SK-N-SH treated with all-trans-retinoic acid at 6 μM for 48 hours (cell line): ENCODE measurements at places on chromosomes 12 and 14.
A peak's percentile ranks its signal among the peaks of the same experiment; 100 is the strongest.

- ATAC-seq, result no peak
Observed at GRCh38 chr12:91952916-91953315, 192.7 kb downstream of the BTG1 start.

DNA sequence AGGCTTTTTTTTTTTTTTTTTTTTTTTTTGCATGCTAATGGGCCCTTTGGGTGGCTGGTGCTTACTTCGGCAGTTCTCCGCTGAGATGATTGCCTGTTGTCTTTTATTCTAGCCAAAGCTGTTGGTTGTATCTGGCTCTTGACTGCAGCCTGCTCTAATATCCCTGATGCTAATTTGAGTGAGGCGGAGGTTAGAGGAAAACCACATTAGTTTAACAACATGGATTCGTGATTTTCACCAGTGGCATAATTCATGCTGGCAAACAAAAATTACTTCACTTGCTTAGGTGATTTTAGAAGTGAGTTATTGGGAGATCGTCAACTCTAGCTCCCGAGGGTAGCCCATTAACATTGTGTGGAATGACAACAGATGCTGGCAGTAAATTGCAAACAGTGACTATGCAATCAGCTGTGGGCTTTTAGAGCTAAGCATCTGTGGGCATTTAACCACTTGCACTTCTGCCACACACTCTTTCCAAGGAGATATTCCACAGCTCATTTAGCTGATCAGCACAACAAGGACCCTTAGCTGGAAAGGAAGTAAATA lies 97.6 kb upstream of the ZDHHC17 start:
- no peak for ATAC-seq

DNA sequence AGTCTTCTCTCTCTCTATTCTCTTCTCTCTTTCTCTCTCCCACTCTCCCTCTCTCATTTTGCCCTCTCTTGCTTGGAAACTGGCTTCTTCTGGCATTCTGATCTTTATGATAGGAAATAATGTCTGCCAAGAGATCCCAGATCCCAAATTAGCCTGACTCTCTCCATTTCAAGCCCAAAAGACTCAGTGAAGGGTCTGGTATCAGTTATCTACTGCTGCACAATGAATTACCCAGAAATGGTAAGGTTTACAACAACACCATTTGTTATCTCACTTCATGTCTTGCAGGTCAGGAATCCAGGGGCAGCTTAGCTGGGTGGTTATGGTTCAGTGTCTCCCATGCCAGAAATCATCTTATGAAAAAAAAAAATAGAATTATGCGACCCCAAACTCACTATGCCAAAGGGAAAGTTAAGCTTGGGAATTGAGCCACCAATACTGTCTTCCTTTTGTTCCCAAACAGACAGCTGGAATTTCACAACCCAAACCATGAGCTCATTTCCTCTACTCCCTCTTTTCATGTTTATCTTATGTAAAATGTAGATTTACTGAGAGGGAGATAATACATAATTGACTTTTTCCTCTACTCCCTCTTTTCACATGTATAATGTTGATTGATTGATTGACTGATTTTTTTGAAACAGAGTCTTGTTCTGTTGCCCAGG lies 67.8 kb upstream of the FICD start:
- ATAC-seq, result no peak

- ATAC-seq, result peak; percentile 77
Observed at GRCh38 chr12:20369305-20370013, 1.1 kb downstream of the PDE3A start.

DNA sequence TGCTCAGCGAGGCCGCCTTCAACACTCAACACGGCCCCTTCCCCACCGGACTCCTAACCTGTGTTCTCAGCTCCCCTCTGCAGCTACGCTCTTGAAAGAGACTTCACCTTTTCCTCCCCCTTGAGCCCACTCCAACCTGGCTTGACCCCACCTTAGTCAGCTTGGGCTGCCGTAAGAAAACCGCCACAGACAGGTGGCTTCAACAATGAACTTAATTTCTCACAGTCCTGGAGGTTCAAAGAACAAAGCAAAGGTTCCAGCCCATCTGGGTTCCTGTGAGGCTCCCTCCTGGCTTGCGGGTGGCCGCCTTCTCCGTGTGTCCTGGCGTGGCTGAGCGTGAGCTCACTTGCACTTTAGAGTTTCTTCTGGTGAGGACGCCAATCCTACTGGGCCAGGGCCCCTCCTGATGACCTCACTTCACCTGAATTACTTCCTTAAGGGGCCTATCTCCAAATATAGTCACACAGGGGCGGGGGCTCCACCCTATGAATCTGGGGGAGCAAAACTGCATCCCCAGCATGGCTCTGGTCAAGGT lies 138.8 kb downstream of the CALM1 start:
- ATAC-seq, result no peak

DNA sequence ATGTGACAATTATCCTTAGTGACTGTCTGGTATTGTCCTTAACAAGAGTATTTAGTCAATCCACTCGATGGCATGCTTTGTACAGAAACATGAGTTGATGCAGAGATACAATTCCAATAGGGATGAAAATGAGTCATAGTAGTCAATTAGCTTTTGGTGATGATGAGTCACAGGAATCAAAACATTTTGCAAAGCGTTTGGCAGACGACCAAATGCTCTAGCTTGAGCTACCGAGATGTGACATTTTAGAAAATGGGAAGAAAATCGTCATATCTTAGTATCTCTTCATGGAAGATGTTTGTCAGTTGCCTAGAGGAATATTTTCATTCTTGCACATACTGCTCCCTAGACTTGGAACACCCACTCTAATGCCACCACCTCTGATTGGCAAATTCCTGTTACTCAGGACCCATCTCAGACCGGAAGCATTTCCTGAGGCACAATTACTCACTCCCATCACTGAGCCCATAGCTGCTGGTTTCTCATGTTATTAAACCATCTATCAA lies 95.0 kb downstream of the LMNTD1 start:
- ATAC-seq, result peak; percentile 95

DNA sequence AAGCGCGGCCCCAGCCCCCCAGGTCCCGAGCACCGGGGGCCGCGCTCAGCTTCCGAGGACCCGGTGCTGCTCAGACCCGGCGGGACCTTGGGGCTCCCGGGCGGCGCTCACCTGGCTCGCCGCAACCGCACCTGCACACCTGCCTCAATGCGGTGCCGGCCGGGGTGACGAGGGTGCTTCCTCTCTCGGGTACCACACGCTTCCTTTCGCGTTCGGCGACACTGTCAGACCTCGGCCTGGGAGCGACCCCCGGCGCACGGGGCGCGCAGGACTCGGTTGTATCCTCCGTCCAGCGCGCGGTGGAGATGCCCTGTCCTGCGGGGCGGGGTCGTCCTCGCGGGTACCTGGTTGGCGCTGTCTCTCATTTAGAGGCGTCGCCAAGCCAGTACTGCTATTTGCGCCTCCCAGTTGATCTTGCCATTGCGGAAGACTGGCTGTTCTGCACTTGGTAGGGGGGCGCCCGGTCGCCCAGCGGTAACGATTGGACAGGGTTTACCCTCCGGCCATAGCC lies 718 bp downstream of the PACS2 start:
- peak; percentile 42 for ATAC-seq

DNA sequence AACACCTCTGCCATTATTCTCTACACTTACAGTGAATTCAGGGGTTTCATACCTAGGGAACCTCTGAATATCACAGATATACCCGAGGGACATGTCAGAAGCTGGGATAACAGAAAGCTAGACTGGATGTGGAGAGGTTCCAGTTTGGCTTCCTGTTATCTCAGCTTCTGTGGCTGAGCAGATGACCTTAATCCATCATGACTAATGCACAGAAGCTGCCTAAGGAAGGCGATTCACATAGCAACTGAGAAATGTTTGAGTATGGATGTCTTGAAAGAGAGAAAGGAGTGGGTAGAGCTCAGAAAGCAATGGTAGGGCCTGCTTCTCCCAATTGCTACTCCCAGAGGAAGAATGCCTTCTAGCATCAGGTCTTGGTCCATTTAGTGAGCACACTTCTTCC lies 187.6 kb downstream of the RMST start:
- ATAC-seq, result no peak

- no peak for ATAC-seq
Observed at GRCh38 chr12:79696416-79696815, 5.7 kb upstream of the PAWR start.

- peak; percentile 82 for ATAC-seq
Observed at GRCh38 chr12:182381-182892, 31.5 kb downstream of the SLC6A12 start.

GRCh38 chr12:32431025-32431424 lies 31.7 kb downstream of the FGD4 start:
- ATAC-seq, result no peak

DNA sequence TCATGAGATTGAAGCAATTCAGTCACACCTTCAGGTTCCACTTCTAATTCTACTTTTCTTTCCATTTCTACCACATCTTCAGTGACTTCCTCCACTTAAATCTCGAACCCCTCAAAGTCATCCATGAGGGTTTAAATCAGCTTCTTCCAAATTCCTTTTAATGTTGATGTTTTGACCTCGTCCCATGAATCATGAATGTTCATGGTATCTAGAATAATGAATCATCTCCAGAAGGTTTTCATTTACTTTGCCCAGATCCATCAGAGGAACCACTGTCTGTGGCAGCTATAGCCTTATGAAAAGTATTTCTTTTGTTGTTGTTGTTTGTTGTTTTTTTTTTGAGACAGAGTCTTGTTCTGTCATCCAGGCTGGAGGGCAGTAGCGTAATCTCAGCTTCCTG lies 7.6 kb downstream of the RXYLT1 start:
- ATAC-seq, result no peak

- ATAC-seq, result no peak
Observed at GRCh38 chr14:49617852-49618519, 2.4 kb downstream of the RPL36AL start.

GRCh38 chr12:122722387-122722786 lies 5.8 kb upstream of the HCAR3 start:
- no peak for ATAC-seq

DNA sequence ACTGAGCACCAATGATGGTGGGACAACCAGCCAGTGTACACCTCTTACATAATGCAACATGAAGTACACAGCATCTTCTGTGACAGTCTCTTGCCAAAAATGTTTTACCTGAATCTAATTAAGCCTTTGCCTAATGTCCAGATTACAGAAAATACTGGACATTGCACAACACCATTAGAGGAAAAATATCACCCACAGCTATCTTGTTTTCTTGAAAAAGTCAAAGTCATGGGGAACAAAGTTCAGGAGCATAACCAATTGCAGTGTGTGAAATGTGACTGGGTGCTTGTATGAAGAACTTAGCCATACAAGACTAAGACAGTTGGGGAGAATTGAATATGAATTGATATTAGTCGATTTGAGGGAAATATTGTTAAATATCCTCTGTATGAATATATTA lies 12.1 kb upstream of the ANO6 start:
- ATAC-seq, result no peak

DNA sequence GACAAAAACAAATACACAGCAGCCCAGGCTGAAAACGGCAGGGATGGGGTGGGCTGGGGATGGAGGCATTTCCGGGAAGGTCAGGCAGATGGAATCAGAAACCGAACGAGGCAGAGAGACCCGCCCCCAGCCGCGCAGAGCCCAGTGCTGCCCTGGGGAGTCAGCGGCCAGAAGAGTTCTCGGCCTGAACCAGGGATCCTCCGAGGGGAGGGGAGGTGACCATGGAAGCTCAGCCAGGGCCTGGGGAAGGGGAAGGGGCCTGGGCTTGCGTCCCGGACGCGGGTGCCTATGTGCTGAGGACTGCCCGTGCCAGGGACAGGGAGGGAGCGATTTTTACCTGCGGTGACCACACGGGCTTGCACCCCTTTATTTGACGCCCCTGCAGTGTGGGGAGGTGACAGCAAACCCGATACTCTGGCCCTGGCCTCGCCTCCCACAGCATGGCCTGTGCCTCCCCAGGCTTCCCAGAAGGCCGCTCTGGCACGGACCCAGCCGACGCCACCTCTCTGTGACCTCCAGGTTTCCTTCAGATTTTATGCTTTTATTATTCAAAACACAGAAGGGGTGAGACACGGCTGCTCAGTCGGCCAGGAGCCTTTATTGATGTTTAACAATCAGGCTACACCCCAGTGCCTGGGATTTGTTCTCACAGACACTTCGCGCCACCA lies 7.7 kb downstream of the LRCOL1 start:
- ATAC-seq, result no peak

- no peak for ATAC-seq
Observed at GRCh38 chr12:65889144-65889880, 65.0 kb downstream of the HMGA2 start.

- no peak for ATAC-seq
Observed at GRCh38 chr14:76088771-76089571, 62.8 kb upstream of the GPATCH2L start.

DNA sequence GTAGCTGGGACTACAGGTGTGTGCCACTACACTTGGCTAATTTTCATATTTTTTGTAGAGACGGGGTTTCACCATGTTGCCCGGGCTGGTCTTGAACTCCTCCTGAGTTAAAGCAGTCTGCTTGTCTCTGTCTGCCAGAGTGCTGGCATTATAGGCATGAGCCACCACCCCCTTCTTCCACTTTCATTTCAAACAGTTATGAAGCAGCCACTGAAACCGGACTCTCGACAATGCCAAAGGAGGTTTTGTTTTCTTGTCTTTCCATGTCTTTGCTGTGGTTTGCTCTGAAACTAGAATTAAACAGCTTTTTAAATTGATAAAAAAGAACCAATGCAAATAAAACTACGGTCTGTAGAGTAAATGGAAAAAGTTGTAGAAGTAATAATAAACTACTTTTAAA lies 30.4 kb downstream of the RAP1B start:
- no peak for ATAC-seq

DNA sequence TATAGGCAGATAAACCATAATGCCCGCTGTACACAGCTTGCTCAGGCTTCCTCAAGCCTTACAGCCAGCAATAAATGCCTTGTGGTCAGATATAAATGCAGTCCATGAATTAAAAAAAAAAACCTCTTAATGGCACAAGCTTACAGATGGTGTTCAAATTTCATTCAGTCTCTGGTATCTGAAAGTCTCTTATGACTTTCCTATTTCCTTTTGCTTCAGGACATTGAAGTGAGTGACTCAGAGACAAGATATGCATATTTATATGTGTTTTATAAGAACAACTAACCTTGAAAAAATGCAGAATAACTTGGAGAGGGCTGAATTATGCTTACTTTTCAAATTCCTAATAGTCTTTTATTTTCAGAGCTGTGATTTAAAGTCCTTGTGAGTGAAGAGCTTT lies 426.9 kb upstream of the MIS18BP1 start:
- ATAC-seq, result peak; percentile 91

DNA sequence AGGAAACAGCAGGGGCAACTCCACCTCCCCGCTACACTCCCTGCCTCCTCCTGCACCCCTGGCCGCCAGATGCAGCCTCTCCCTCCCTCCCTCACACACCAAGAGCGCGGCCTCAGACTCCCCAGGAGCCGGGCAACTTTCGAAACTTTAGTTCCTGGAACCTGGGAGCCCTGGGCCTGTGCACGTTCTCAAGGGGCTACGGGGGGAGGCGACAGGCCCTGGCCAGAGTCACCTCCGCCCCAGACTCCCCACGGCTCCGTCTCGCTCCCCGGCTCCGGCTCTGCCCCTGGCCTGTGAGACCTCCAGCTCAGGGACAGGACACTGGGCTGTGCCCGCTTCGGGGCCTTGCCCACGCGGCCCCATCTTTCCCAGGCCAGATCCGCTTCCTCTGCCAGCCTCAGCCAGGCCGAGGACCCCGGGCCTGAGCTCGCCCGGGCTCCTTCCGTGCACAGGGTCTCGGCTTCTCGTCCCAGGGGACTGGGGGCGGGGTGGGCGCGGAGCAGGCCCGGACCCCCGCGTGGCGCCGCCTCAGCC lies 5.5 kb downstream of the AMN start:
- no peak for ATAC-seq

- no peak for ATAC-seq
Observed at GRCh38 chr14:52053044-52053443, 15.8 kb downstream of the NID2 start.

GRCh38 chr12:20453756-20454310 lies 85.5 kb downstream of the PDE3A start:
- ATAC-seq, result no peak

- ATAC-seq, result no peak
Observed at GRCh38 chr12:55912908-55913307, 14.8 kb downstream of the PYM1 start.
